ENCODE measurements at places on chromosomes 16 and 17.

GRCh38 chr17:46809110-46809571 lies 9.4 kb downstream of the WNT3 start:
- DNase-seq: no peak

- DNase-seq: no peak
These were observed 30.5 kb downstream of the ETV4 start for GRCh38 chr17:43515656-43516055.

- DNase-seq: no peak
These were observed 17.0 kb downstream of the SRCIN1 start for GRCh38 chr17:38588788-38589174.

DNA sequence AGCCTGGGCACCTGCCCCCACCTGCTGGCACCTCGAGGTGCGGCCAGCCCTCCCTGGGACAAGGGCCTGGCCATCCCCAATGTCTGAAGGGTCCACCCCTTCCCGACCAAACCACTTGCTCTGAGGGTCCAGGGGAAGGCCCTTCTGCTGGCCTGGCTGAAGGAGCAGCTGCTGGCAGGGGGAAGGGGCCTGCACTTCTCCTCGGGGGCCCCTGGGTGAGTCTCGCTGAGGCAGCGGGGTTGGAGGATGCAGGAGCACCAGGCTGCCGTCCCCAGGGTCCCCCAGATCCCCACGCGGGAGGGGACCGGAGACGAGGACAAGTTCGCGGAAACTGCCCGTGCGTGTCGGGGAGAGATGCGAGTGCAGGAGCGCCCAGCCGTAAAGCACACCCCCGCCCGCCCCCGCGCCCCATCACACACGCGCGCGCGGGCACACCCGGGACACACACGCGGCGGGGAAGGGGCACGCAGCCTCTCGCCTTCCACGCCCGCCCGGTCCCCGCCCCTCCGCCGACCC lies 725 bp upstream of the CACNA1H start:
- DNase-seq: no peak

- DNase-seq: no peak
These were observed 24.4 kb upstream of the CYTH1 start for GRCh38 chr17:78806451-78806850.

DNA sequence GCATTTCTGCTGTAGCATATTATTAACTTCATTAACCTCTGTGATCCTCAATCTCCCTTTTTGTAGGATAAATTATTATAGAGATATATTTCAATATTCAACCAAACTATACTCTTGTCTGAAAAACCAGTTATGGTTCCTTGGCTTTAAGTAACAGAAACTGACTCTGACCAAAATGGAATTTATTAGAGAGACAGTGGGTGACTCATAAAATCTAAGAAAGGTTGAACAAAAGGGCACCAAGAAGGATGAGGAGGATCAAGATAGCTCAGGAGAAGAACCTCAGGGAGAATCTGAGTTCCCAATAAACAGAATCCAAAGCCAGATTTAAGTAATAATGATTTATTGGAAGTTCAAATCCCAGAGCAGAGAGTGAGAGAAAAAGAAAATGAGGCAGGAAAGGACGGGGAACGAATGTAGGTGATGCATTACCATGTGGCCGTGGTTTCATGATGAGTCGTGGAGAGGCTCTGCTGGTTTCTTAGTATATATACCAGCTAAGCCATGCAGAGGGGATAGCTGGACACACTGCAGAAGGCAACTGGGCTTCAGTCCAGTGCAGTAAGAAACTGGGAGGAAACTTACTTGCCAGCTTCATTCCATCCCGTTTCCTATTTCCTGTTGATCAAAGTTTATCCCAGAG lies 151.5 kb upstream of the GOT2 start:
- DNase-seq: no peak

DNA sequence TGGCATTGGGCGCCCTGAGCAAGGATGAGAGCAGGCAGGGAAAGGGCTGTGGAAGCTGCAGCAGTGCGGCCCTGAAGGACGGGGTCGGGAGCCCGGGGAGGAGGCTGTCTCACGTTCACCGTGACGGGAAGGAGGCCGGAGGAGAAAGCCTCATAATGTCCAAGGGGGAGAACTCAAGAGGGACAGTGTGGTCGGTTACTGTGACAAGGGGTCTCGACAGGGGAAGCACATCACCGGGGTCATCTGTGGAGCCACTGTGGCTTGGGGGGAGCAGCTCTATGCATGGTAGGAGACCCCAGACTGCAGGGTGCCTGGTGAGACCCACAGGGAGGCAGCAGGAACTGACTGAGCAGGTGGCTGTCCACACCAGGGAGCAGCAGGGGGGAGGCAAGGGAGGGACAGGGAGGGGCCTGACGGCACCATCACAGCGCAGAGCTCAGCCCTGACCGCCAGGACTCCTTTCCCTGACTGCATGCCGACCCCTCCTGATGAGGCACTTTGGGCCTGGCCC lies 154.6 kb upstream of the CHMP6 start:
- DNase-seq: peak; percentile 61

- DNase-seq: no peak
These were observed 26.4 kb downstream of the B9D1 start for GRCh38 chr17:19335951-19336631.

DNA sequence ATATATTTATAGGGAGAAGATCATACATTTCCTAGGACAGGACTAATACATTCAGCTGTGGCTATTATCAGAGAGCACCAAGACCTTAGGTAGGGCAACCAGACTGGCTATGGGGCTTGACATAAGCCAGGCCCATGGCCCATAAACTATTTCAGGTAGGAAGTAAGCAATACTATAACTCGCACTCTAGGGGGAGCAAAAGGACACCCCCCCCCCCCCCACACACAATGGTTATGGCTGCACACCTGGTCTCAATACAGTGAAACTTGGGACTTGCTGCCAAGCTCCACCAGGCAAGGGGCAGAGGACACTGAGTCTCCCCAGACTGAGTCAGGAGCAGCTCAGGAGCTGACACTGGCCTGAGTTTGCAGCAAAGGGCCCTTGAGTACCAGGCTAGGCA lies 348.9 kb upstream of the ASIC2 start:
- no peak for DNase-seq

DNA sequence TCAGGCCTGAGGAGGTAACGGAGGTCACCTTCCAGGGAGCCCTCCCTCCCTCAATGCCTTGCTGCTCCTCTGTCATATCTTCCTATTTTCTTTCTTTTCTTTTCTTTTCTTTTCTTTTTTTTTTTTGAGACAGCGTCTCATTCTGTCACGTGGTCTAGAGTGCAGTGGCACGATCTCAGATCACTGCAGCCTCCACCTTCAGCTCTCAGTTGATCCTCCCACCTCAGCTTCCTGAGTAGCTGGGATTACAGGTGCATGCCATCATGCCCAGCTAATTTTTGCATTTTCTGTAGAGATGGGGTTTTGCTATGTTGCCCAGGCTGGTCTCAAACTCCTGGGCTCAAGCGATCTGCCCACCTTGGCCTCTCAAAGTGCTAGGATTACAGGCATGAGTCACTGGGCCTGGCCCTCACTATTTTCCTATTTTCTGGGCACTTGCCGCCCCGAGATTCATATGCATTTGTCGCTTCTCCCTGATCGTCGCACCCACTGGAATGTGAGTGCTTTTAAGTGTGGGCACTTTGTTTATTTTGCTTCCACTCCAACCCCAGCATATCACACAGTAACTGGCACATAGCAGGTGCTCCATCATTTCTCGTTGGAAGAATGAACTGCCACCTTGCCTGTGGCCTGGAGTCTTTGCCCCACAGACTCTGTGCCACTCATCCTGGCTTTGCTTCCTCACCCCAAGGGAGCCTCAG lies 31.7 kb downstream of the CPNE2 start:
- DNase-seq: no peak

GRCh38 chr16:24748242-24748641 lies 18.8 kb downstream of the TNRC6A start:
- no peak for DNase-seq

GRCh38 chr16:11396241-11397048 lies 51.2 kb downstream of the RMI2 start:
- peak; percentile 59 for DNase-seq

GRCh38 chr17:48352630-48353029 lies 77.4 kb downstream of the SKAP1 start:
- DNase-seq: no peak

- DNase-seq: no peak
These were observed 8.8 kb downstream of the SEC14L5 start for GRCh38 chr16:4966736-4967453.

- DNase-seq: no peak
These were observed 11.0 kb downstream of the ALDH3A2 start for GRCh38 chr17:19659366-19660177.

GRCh38 chr16:47371271-47372014 lies 89.4 kb downstream of the ITFG1 start:
- DNase-seq: no peak

DNA sequence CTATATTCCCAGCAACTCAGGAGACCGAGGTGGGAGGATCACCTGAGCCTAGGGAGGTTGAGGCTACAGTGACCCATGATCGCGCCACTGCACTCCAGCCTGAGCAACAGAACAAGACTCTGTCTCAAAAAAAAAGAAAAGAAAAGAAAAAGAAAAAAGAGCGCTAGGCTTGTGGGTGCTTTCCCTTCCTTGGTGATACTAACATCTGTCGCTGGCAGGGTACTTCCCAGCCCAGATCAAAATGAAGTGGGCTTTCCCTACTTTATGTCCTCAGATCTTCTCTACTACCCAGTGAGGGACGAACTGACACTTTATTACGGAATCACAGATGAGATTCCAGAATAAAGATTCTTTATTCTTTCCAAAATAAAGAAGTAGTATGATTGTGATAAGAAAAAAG lies 103.8 kb upstream of the NOL11 start:
- no peak for DNase-seq

- no peak for DNase-seq
These were observed 51.7 kb downstream of the CMIP start for GRCh38 chr16:81496321-81496720.

GRCh38 chr16:86216591-86216990 lies 293.7 kb upstream of the FOXF1 start:
- no peak for DNase-seq

DNA sequence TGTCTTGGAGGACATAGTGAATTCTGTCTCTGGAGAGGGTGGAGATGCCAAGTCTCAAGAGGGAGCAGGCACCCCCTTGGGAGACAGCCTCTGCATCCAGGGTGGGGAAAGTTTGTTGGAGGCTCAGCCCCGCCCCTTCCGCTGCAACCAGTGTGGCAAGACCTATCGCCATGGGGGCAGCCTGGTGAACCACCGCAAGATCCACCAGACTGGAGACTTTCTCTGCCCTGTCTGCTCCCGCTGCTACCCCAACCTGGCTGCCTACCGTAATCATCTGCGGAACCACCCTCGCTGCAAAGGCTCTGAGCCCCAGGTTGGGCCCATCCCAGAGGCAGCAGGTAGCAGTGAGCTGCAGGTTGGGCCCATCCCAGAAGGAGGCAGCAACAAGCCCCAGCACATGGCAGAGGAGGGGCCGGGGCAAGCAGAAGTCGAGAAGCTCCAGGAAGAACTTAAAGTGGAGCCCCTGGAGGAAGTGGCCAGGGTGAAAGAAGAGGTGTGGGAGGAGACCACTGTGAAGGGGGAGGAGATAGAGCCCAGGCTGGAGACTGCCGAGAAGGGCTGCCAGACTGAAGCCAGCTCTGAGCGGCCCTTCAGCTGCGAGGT lies 5.2 kb downstream of the ZNF646 start:
- no peak for DNase-seq

- no peak for DNase-seq
These were observed 250.5 kb upstream of the C16orf82 start for GRCh38 chr16:26816266-26816665.

DNA sequence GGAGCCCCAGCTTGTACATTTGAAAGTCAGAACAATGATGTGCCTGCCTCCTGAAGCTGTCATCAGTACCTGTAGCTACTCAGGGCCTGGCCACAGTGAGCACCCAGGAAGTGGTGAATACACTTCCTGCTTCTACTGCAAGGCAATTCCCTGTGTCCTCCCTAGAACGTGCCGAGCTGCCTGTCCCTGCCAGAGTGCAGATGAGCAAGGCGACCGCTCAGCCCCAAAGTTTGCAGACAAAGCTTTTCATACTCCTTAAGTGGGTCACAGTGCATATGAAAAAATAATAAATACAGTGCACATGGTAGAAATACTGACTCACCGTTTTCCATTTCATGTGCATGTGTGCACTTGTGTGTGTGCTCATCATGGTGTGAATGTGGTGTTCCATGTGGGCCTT lies 77.3 kb downstream of the MPRIP start:
- no peak for DNase-seq

- DNase-seq: no peak
These were observed 147.0 kb downstream of the C16orf78 start for GRCh38 chr16:49520492-49521038.

- DNase-seq: no peak
These were observed 37.2 kb downstream of the SIAH1 start for GRCh38 chr16:48347980-48348379.

- no peak for DNase-seq
These were observed 45.8 kb downstream of the STAT3 start for GRCh38 chr17:42342242-42343008.

DNA sequence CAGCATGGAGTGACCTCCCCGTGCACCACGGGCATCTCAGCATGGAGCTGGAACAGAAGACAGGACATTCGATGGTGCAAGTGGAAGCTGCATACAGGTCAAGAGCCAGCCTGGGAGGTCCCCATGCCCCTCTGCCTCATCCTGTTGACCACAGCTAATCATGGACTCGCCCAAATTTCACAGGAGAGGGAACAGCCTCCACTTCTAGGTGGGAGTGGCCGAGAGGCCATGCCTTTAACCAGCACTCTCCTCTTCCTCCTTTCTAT lies 3.8 kb upstream of the SLC47A2 start:
- DNase-seq: no peak

GRCh38 chr16:48054881-48055601 lies 100.8 kb downstream of the ABCC12 start:
- peak; percentile 45 for DNase-seq

GRCh38 chr16:3830625-3831254 lies 49.8 kb downstream of the CREBBP start:
- DNase-seq: no peak

- no peak for DNase-seq
These were observed 1.8 kb upstream of the ALDOC start for GRCh38 chr17:28578246-28579195.

GRCh38 chr17:42520540-42520951 lies 15.5 kb upstream of the NAGLU start:
- no peak for DNase-seq

- no peak for DNase-seq
These were observed 359.3 kb downstream of the HS3ST4 start for GRCh38 chr16:26051063-26051462.

- no peak for DNase-seq
These were observed 63.7 kb downstream of the RPH3AL start for GRCh38 chr17:288802-289356.

- DNase-seq: no peak
These were observed 409.9 kb downstream of the SLC39A11 start for GRCh38 chr17:72682605-72683004.

GRCh38 chr17:3762922-3763776 lies 37.8 kb downstream of the ITGAE start:
- no peak for DNase-seq

- no peak for DNase-seq
These were observed 8.6 kb downstream of the RTN4RL1 start for GRCh38 chr17:2016494-2016893.

DNA sequence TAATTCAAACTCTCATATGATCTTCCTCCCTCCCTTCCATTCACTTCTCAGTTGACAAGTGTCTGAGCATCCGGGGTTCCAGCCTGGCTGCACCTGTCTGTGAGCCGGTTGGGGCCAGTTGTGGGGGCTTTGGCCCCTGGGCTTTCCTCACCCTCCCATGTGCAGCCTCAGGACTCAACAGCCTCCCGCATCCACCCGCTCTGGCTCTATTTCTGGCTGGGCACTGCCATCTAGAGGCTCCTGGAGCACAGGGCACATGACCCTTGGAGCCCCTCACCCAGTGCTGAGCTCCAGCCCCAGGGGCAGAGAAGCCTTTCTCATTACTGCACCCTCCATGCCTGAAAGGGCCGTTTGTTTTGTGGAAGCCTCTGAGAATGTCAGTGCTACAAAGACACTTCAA lies 43.3 kb downstream of the HAPSTR1 start:
- peak; percentile 44 for DNase-seq

Measured in NCI-H1092 (cell line).